SHP77 treated with DMSO at 0.1 percent for 48 hours (cell line): ENCODE measurements at places on chromosomes 12 and 14.
A peak's percentile ranks its signal among the peaks of the same experiment; 100 is the strongest.

- DNase-seq: no peak
Observed at GRCh38 chr12:4379405-4379804, at the start of gene FGF23. FGF23 (minus strand) TSS chr12:4379712; CDS start chr12:4379582, 130 bp downstream.

DNA sequence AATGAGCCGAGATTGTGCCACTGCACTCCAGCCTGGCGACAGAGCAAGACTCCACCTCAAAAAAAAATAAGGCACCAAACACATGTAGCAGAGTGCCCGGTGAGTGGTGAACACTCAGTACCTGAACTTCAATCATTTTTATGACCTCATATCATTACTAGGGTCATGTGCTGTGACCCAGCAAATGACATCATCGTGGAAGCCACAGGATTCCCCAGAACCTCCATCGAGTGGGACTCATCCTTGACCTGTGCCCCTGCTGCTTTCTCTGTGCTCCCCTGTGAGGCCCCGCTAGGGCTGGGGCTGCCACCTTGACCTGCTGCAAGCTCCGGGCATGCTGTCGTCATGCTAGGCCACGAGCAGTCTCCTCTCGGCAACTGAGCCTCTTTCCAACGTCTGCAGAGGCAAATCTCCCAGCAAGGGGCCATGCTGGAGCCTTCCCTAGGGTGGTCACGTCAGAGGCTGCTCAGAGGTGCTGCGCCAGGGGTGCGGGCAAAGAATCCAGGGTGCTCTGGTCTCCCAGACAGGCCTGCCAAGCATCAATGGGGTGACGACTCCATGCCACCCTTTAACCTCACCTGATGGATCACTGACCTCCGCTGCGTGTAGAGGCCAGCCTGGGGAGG is 18.5 kb downstream of the GLTP start:
- DNase-seq: no peak

GRCh38 chr12:110109037-110109836 is 14.9 kb upstream of the IFT81 start:
- DNase-seq: no peak

DNA sequence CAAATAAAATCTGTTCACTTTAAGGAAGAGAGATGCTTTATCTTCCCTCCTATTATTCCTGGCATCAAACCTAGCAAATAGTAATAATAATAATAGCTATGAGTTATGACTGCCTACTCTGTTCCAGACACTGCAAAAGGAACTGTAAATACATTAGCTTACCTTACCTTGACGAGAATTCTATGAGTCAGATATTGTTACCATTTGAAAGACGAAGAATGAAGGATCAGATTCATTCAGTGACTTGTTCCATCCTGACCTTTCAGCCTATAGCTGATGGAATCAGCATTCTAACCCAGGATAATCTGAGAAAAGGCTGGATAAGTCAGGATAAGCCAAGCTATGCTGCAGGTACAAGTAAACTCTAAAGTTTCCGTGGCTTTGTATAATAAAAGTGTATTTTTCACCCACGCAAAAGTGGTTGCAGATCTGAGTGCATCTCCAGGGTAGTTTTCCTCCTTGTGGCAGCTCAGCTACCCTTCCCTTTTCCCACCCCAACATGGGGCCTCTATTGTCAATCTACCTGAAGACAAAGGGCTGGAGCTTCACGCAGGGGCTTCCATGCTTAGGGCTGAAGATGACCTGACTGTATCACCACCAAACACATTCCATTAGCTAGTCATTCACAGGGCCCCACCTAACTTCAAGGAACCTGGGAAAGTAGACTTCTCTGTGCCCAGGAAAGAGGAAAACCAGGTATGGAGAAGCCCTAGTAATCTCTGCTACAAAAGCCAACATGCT is 57.2 kb upstream of the CCND2 start:
- no peak for DNase-seq

- DNase-seq: no peak
Observed at GRCh38 chr12:46126050-46126727, 135.8 kb upstream of the SCAF11 start.

GRCh38 chr12:41055875-41056577 is 132.1 kb upstream of the PDZRN4 start:
- no peak for DNase-seq

DNA sequence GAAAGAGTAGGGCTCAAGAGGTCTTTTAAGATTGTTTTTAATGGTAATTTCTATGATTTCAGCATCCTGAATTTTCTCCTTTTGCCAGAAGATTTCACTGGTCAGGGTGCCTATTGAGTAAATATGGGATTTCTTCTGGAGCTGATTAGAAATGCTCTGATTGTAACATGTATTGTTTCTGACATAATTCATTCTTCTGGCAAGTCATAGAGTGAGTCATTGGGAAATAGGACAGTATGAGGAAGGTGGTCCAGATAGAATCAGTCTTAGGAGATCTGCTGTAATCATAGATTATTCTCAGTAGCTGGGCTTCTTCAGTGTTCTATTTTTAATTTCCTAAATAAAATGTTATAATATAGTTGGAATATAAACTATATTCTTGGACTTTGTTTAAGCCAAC is 182.0 kb upstream of the NAV3 start:
- DNase-seq: no peak

DNA sequence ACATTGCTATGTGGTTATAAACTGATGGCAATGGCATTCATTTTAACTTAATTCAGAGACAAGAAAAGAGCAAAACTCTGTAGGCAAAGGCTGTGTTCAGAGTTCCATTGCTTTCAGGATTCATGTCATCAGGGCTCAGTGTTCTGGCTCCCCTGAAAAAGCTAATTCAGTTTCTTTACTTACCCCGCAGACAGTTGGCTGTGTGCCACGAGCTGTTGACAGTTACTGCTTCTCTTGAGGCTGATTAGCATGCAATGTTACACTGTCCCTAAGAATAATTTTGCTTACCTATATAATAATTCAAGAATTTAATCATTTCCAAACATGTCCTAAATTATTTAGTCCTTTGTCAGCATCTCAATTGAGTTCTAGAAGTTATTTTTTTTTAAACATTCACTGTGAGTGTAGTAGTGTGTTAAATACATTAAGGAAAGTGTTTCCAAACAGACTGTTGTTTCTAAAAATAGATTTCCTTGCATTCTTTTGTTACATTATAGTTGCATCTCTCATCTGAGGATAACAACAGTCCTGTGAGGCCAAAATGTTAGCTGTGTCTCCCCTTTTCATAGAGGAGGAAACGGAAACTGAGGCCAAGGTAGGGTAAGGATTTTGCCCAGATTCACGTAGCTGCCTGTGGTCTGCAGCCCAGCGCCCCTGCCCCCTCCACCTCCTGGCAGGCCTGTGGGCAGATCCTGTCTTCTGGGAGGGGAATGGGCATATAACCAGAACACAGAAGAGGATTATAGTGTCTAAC is 98.6 kb downstream of the PELI2 start:
- DNase-seq: peak; percentile 33

- no peak for DNase-seq
Observed at GRCh38 chr12:132723015-132723763, 12.5 kb downstream of the PGAM5 start.

GRCh38 chr12:48903363-48903981 is 21.8 kb downstream of the FKBP11 start:
- DNase-seq: no peak

DNA sequence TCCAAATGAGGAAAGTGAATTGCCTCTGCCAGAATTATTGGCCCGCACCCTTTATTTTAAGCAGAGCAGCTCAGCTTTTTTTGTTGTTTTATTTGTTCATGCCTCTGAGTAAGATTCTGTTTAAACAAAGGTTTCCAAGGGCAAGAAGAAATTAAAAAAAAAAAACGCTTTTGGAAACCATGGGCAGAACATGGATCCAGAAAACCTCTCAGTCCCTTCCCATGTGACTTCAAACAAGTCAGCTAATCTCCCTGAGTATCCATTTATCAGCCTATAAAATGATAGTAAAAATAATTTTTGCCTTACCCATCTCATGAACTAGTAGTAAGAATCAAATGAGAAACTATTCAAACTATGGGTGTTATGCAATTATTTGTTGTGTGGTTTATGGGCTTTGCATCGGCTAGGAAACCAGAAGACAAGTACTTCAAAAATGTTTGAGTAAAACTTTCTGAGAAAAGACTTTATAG is 27.6 kb downstream of the KITLG start:
- DNase-seq: no peak

- no peak for DNase-seq
Observed at GRCh38 chr14:48967419-48967818, 618.8 kb downstream of the RPS29 start.

- no peak for DNase-seq
Observed at GRCh38 chr14:67373347-67373746, 13.2 kb downstream of the EIF2S1 start.

GRCh38 chr12:23210573-23210972 is 585.6 kb downstream of the ETNK1 start:
- no peak for DNase-seq

DNA sequence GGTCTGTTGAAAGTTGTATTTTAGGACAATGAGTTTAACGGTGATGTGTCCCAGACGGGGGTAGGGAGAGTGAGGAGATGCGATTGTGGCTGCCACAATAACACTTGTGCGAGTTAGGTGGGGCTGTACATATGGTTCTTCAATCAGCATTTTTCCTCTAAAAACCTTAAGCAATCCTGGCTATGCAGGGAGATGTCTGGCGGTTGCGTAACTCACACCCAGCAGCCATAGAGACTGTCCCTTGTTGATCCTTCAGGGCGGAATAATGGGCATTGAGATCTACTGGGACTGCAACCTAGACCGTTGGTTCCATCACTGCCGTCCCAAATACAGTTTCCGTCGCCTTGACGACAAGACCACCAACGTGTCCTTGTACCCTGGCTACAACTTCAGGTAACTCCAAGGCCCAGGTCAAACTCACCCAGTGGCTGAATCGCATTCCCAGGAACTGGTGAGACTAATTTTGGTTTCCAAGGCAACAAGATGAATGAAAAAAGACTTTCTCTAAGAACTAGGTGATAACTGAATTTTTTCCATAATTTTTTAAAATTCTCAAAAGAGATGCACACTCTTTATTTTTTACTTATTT is 34.6 kb downstream of the P2RX7 start:
- no peak for DNase-seq

- DNase-seq: no peak
Observed at GRCh38 chr14:92964124-92965109, 41.5 kb downstream of the CHGA start.

- no peak for DNase-seq
Observed at GRCh38 chr14:102840771-102841528, 63.7 kb downstream of the TRAF3 start.

GRCh38 chr14:50222055-50222613 is 9.2 kb downstream of the SOS2 start:
- no peak for DNase-seq

- DNase-seq: no peak
Observed at GRCh38 chr14:68959035-68959434, 20.1 kb downstream of the ACTN1 start.

DNA sequence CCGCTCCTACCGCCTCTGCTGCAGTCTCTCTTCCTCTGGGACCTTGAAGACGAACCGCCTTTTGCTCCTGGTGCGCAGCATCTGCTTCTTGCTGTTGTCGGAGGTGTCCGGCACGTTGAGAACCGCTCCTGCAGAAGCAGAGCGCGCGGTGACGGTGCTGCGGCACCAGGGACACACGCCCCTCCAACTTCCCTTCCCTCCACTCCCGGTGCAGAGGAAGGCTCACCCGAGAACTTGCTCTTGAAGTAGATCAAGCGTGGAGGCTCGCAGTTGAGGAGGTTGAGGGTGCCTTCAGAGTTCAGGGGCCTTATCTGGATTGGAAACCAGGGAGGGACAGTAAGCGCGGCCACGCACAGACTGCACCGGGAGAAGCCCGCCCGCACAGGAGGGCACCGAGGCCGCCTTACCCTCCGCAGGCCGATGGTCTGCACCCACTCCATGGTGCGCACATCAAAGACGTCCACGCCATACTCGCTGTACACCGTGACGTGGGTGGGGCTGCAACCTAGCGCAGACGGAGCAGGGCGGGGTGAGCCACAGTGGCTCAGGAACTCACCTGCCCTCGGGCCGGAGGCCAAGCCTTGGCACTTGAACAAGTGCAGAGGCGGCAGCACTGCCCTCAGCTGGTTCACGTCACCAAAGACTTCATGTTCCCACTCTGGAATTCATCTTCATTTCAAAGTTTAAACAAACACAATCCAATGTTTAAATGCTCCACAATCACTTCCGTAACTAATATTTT is 17.5 kb downstream of the AMN start:
- no peak for DNase-seq

GRCh38 chr12:121711361-121712189 is 977 bp upstream of the TMEM120B start:
- peak; percentile 37 for DNase-seq

DNA sequence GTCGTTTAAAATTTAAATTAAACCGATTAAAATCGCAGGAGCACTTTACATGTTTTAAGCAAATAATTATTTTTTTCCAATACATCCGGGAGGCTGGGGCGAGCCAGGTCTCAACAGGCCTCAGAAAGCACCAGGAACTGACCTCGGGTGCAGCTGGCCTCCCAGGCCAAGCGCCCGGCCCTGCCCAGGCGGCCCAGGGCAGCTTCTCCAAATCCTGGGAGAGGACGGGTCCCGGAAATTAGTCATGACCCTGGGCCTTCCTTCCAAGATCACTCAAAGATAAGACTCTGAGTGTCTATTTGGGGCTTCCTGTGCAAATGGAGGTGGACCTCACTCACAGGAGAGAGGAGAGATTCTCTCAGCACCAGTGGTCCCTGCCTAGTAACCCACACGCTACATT is 177.1 kb downstream of the BCL11B start:
- no peak for DNase-seq

DNA sequence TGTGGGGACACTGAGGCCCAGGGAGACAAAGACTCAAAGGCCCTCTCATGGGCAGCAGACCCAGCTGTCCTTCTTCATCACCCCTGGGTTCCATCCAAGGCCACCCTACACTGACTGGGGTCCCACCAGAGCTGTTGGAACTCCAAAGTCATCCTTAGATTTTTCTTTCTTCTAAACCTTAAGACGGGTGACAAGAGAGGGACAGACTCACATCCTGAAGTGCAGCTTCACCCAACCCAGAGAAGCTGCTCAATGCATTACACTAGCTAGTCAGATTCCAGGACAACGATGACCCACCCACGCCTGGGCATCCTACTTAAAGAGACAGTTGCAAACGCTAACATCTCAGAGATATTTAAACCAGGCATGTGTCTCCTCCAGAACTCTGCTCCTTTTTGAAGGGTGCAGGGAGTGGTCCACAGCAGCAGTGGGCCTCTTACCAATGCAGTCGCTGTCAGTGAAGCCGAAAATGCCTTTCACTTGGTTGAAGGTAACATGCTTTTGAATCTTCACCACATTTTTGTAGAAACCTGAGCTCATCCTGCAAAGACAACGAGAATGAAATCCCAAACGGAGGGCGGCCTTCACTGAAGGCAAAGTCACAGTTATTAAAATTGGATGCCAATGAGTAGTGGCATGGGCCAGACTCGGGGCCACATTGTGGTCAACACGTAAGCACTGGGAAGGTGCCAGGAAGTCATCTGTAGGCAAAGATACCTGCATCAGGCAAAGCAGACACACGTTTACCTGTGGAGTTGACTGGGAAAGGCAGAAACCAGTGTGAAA is 23.4 kb downstream of the SLC25A47 start:
- DNase-seq: no peak

DNA sequence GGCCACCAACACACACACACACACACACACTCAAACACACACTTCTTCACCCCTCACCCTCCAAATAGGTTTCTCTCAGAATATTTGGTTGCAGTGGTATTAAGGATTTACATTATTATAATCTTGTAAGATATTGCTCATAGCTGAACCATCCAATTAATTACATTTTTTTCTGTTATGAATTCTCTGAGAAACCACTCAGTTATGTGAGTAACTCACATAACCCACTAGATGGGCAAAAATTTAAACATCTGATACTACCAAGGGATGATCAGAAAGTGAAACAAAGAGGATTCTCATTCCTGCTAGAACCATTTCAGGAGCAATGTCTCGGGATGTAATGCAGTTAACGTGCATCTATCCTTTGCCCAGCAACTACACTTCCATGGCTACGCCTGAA is 31.6 kb downstream of the TMTC1 start:
- DNase-seq: no peak
